ENCODE measurements at places on chromosomes 12 and 14.
A peak's percentile ranks its signal among the peaks of the same experiment; 100 is the strongest.

DNA sequence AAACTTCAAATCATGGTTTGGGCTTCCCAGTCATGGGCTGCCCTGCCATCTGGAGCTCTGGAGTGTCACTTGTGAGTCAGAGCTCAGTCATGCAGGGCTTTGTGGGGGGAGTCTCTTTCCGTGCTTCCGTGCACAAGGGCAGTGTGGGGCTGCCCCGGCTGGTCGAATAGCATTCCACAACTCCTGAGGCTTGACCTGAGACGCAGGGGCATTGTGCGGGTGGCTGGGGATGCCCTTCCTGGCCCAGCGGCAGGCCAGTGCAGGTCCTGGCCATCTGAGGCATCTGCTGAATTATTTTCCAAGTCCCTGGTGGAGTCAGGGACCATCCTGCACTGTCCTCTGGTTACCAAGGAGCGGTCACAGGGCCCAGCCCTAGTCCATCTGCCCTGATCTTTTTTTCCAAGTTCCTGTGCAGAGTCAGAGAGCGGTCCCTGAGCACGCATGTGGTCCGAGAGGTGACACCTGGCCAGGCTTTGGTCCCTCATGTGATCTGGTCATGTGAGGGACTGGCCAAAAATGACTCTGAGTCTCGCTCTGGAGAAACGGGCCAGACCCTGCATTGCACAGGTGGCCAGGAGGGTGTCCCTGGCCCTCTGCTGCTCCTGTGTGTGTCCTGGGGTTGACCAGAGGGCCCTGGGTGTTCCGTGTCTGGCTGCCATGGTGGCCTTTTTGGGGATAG, 167.0 kb upstream of the ALG10B start:
- no peak for DNase-seq

GRCh38 chr14:77991128-77991772, 178.9 kb upstream of the NRXN3 start:
- no peak for DNase-seq

- DNase-seq = peak; percentile 94
These were observed at the start of gene ITPR2 for GRCh38 chr12:26832822-26833742. Gene ITPR2 (minus strand): TSS chr12:26833194. CDS start chr12:26832781, 413 bp downstream.

GRCh38 chr14:97298736-97299135, 501.6 kb downstream of the VRK1 start:
- DNase-seq = no peak

GRCh38 chr14:47261350-47261749, 414.1 kb downstream of the MDGA2 start:
- no peak for DNase-seq

DNA sequence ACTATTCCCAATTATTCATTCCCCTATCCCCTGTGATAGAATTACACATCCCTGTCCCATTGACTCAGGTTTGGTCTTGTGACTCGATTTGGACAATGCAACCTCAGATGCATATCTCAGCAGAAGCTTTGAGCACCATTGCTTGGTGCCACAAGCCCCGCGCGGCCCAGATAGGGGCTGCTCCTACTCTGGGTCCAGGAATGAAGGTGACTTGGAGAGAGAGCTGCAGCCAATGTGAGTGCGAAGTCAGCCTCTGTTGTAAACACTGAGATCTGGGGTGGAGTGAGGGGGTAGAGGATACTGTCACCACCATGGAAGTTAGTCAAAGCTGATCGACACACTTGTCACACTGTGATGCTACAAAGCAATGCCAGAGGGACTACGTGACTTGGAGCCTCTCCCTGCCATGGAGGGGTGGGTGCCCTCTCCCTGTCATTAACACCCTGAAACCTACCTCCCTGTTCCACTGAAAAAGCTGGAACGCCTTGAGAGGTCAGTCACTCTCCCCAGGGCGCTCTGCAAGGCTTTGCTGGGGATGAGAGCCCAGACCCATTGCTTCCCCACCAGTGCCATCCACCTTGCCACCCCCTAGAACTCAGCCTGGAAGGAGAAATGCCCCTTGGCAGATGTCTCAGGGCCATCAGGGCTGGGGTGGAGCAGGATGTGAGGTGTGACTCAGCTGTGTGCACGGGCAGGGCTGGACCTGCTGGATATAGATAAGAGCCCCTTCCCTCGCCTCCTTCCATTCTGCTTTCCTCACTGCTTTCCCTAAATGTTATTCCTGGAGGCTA, 6.6 kb upstream of the PLEK2 start:
- no peak for DNase-seq

DNA sequence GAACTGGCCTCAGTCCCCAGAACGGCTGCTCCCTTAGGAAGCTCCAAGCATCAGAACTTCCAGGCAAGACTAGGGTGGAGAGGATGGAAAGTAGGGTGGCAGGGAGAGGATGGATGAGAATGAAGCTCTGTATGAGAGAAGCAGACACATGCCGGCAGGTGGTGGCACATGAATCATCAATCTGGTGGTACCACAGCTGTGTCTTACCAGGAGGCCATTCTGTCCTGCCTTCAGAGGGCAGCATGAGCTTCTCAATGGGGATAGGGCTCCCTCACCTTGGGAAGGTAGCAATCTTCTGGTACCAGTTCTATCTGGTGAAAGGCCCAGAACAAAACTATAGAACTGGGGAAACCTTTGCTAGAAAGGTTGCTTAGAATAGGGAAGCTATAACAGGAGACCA, 55.4 kb upstream of the PYGL start:
- no peak for DNase-seq

DNA sequence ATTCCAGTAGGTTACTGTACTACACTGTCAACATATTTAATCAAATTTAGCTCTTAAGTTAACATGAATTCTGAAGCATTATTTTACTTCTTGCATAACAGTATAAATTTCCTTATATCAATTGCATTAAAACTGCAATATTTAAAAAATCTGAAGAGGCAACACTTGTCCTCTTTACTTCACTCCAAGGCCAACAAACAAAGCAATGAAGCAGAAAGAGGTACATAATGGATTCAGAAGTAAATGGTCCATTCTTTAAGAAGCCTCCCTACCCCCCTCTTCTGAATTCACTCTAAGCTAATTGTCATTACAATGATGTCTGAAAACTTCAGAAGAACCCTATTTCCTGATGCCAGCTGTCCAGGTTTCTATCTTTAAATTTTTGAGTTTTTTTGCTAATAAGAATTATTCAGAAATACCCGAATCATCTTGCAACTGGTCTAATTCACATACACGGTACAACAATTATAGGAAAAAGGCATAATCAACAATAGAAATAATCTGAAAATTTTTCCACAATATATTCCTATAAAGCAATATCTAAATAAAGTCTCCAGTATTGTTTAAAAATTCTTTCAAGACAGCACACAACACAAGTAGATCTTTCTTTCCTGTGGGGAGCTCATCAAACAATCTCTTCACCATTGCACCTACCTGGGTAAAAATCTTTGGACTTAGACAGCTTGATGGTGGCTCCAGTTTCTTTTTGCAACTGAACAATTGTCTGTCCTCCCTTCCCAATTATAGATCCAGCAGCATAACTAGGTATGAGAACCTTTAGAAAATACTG, 2.9 kb downstream of the NOVA1 start:
- DNase-seq = no peak

GRCh38 chr14:81710232-81710845, 176.7 kb upstream of the SEL1L start:
- no peak for DNase-seq

DNA sequence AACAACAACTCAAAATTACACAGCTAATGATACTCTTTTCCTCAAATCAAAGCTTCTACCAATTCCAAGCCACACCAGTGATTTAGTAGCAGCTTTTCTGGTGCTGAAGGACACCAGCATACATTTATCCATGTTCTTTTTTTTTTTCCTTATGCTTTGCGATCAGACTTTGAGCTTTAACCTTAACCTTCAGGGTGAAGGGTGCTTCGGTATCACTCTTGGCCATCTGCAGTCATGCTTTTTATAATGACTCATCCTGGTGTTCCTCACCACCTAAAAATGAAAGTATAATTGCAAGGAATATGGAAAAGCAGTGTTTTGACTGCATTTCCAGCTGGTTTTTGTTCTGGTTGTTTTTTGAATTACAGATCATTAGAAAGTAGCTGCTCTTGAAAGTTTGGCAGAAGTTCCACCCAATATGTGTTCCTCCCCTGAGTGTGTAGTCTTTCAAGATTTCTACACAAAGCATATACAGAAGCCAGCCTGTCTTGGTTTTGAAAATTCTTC, 1.3 kb upstream of the SLC41A2 start:
- no peak for DNase-seq

- no peak for DNase-seq
These were observed 31.2 kb downstream of the GSC start for GRCh38 chr14:94738751-94739150.

- DNase-seq = no peak
These were observed 125.4 kb downstream of the CAND1 start for GRCh38 chr12:67394550-67394949.

DNA sequence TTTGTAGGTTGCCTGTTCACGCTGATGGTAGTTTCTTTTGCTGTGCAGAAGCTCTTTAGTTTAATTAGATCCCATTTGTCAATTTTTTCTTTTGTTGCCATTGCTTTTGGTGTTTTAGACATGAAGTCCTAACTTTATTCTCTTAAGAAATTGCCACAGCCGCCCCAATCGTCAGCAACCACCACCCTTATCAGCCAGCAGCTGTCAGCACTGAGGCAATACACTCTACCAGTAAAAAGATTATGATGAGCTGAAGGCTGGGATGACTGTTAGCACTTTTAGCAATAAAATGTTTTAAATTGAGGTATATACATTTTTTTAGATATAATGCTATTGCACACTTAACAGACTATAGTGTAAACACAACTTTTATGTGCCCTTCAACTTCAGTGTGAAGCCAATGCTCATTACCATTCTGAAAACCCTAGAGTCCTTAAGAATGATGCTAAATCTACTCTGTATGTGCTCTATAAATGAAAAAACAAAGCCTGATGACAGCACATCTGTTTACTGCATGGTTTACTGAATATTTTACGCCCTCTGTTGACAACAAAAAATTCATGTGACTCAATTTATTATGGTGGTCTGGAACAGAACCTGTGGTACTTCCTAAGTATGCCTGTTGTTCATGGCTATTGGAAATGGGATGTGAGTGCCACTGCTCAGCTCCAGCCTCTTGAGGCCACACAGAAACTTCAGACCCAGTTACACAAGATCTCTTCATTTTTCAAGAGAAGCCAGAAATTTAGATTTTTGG, 197.4 kb downstream of the DUSP6 start:
- DNase-seq = no peak

- DNase-seq = no peak
These were observed 756.6 kb downstream of the NOVA1 start for GRCh38 chr14:25841226-25841625.

- DNase-seq = no peak
These were observed 462 bp downstream of the SRP54 start for GRCh38 chr14:34983148-34983760.
